Activated T-cell treated with anti-CD3 and anti-CD28 coated beads for 24 hours (primary cell): ENCODE measurements at places on chromosomes 7 and 10.

DNA sequence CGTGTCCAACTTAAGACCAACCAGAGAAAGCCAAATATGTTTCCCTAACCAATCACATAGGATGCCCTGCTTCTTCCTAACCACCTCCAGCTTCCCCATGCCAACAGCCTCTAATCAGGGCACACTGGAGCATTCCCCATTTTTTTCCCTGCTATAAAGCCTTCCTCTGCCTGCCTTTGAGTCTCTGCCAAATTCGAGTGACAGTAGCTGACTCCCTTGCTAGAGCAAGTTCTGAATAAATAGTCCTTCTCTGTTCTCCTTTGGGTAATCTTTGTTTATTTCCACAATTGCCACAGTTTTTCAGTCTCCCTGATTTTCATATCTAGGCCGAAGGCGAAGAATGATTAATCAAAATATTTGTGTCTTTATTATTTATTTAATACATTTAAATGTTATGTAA is 96.7 kb downstream of the ANLN start:
- no peak for DNase-seq

GRCh38 chr10:3976171-3976570 is 191.2 kb upstream of the KLF6 start:
- DNase-seq: no peak

DNA sequence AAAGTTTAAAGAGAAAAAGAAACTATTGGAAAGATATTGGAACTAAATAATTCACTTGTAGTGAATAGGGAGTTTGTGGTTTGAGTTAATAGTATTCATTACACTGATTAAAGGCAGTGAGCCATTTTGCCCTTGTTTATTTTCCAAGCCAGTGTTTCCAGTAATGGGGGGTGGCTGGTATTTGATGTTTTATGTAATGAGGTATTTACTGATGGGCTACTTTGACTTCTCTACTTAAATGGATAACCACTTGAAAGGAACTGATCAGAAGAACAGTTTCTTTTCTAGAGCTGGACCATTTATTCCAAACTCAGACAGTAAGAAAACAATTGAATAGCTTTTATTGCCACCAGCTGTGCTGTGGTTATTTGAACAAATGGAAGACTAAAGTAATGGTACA is 227.0 kb upstream of the HDAC9 start:
- no peak for DNase-seq

DNA sequence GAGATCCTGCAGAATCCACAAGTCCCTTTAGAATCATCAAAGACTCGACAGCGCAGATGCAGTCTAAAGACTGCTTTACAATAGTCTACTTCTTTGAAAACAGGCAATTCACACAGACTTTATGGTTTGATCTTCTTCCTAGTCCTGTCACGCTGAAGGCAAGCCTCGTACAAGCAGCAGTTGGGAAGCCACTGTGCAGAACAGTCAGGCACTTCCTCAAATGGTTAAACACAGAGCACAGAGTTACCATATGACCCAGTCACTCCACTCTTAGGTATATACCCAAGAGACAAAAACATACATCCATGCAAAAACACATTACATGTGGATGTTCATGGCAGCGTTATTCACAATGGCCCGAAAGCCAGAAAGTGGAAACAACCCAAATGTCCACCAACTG is 41.4 kb downstream of the LRRC20 start:
- DNase-seq: no peak

DNA sequence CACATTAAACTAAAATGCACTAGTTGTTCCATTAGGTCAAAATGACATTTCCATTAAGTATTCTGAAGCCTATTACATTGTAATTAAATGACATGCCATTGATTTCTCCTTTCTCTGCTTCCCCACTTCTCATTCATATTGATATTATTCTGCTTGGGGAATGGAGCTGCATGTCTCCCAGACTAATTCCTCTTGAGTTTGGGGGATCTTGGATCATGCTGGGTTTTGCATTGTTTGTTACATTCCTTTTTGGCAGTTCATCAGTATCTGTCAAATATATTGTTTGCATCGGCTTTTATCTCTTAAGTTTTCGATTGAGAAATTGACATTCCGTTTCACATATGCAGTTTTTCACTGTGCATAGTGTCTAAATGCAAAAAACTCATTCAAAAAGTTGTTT is 65.1 kb upstream of the CYP26C1 start:
- DNase-seq: no peak

- DNase-seq: no peak
Measured at GRCh38 chr7:137846827-137847567, at the start of gene DGKI. Gene DGKI (minus strand): TSS chr7:137846974.

GRCh38 chr7:148041156-148041555 is 549.4 kb upstream of the C7orf33 start:
- DNase-seq: no peak

GRCh38 chr7:33108554-33109004 is 625 bp downstream of the RP9 start:
- no peak for DNase-seq

GRCh38 chr10:72695496-72695895 is 3.6 kb downstream of the MCU start:
- DNase-seq: no peak

DNA sequence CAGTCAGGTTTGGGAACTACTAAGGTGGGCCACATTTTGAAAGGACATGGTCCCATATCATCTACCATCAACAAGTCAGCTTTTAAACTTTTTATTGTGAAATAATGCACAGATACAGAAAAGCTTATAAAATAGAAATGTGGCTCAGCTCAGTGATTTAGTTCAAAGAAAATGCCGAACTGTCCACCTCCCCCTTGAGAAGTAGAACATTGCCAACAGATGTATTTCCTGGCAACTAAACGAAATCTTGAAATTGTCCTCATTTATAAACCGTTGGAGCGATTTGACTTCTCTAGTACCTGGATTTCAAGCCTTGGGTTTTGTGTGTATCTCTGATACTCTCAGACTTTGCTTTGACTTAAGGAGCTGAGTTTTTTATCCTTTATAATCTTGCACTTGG is 32.7 kb upstream of the SMNDC1 start:
- no peak for DNase-seq

GRCh38 chr7:142471820-142472219 is 214.0 kb upstream of the PRSS58 start:
- no peak for DNase-seq

DNA sequence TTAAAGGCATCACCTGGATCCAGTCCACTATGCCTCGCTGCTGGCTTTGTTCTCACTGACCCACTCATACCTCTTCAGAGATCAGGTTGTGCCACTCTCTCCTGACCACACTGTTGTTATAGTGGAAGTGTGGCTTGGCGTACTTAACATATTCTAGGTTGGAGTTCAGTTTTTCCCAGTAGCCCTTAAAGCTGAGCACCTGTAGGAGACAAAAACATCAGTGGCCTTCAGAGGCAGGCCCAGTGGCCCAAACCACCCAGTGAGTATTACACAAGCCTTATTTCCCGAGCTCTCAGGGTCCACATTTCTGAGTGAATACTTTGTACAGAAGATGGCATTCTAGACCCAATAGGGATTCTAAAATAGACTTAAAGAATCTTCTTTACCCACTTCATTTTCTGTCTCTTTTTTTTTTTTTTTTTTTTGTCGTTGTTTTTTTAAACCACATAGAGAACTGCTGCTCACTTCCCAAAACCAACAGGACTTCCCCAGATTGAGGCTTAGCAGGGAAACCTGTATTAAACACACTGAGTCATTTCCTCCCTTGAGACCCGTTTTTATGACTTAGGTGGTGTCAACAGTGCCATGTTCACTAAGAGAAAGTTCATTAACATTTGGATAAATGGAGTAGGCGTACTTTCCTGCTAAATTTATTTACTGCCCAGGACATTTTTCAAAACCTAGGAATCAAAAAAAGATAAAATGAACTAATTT is 85.8 kb downstream of the GSAP start:
- DNase-seq: no peak

- DNase-seq: no peak
Measured at GRCh38 chr10:118994321-118994720, 35.2 kb upstream of the NANOS1 start.

- no peak for DNase-seq
Measured at GRCh38 chr10:87661861-87662785, 2.4 kb downstream of the PAPSS2 start.

- no peak for DNase-seq
Measured at GRCh38 chr7:10245406-10245805, 728.3 kb upstream of the PHF14 start.

DNA sequence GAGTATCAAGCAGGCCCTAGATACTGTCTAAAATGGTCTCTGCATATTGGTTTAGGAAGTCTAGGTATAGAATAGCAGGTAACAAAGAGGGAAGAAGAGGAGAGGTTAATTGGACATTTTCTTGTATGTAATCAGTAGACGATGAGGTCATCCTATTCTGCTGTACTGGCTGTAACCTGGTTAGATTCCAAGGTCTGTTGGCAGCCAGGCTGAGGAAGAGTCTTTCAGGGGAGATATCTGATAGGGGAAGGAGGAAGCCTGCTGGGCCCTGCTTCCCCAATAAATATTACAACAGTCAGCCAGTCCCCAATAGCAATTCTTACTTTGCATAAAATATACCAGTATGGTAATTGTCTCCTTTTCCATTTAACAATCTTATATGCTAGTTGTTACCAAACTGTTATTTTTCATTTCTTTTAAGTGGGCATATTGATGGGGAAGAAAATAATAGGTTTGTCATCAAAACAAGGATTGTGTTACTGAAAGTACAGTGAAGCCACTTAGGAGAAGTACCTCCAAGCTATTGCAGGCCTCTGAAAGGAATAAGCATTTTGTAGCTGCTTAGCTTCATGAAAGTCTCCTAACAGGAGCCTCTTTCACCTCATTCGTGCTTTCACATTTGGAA is 186.4 kb downstream of the LRRC4 start:
- DNase-seq: no peak

DNA sequence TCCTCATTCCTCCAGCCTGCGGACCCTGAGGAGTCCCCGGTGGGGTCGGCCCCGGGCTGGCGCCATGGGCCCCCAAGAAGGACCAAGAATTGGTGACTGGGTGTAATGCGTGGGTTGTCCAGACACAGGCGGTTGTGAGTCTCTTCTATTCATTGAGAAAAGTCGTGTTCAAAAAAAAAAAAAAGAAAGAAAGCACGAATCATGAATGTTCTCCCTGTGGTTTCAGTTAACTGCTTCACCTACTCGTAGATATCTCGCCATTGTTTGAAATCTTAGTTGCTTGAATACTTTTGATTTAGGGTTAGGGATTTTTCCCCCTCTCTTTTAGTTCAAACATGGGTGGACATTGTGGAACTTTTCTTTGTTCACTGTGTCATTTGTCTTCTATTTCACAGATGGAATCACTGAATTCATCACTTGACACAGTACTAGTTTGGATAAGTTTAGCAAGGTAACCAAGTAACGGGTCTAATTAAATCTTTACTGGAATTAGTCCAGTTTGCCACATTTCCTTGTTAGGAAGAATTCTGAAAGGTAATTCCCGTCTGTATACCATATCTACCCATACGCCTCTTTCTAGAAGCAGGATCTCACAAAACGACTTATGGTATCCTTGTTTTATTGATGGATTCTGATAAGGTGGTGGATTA is 775 bp downstream of the STARD3NL start:
- no peak for DNase-seq

DNA sequence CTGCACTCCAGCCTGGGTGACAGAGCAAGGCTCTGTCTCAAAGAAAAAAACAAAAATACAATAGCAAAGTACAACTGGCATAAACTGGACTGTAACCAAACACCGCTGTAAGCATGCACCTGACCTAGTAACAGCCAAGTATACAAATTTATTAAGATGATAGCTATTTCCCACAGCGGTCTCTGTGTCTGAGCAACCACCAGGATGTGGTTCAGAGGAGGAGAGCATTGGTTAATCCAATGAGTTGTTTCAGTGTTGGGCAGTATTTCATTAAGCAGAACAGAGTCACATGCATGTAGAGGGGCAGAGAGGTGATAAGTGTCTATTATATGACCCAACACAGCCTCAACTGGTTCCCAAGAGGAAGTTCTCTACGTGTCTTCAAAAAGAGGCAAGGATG is 4.0 kb downstream of the SLC16A12 start:
- DNase-seq: no peak

DNA sequence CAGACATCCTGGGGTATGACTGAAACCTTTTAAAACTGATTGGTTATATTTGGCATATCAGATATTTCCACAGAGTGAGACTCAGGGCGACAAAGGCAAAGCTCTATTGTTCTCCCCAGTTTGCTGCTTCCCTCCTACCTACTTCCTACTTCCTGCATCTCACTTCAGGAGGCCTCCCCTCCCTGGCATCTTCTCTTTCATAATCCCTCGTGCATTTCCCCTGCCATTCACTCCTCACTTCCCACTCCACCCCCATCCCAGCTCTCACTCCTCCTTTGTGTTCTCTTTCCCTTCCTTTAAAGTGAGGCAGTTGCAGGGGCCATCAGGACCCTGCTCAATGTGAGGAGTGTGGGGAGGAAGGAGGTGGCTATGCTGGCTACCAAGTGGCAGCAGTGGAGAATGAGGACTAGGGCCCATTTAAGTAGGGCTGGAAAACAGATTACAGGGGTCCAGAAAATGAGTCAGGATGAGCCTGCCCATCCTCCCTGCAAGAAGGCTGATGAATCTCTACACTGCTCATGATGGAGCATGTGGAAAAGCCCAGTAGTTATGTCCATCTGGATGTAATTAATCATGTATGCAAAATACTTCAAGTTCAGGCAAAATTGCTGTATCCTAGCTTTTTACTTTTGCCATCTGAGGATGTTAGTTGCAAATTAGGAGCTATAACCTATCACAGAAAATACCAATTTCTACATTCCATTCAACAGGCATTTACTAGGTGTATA is 311.8 kb upstream of the IMMP2L start:
- DNase-seq: no peak

DNA sequence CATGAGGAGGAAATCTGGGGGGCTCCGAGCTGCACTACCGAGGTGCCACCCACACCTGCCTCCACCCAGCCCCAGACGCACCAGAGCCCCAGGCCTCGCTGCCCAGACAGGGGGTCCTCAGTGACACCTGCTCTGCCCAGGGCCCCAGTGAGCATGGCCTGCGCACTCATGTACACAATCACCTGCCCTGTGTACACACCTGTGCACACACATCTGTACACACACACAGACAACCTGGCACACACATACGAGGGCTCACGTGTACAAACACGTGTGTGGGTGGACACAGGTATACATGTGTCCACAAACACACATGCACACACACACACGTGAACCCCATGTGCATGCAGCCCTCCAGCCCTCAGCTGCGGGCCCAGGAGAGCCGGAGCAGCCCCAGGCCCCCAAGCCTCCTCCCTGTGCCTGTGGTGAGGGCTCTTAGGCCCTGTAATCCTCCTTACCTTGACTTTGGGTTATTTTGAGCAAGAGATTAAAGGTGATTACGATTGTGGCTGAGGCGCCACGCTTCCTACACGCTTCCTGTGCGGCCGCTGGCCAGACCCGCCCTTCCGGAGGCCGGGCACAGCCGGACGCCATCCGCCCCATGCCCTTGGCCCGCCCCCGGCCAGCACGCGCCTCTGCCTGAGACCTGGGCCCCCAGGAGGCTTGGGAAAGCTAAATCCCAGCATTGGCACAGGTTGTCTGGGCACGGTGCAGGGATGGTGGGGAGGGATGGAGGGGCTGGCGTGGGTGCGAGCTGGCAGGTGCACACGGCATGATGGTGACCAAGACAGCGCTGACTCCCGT is 71.9 kb downstream of the ELFN1 start:
- no peak for DNase-seq
